ENCODE measurements at places on chromosomes 7 and 10.
A peak's percentile ranks its signal among the peaks of the same experiment; 100 is the strongest.

DNA sequence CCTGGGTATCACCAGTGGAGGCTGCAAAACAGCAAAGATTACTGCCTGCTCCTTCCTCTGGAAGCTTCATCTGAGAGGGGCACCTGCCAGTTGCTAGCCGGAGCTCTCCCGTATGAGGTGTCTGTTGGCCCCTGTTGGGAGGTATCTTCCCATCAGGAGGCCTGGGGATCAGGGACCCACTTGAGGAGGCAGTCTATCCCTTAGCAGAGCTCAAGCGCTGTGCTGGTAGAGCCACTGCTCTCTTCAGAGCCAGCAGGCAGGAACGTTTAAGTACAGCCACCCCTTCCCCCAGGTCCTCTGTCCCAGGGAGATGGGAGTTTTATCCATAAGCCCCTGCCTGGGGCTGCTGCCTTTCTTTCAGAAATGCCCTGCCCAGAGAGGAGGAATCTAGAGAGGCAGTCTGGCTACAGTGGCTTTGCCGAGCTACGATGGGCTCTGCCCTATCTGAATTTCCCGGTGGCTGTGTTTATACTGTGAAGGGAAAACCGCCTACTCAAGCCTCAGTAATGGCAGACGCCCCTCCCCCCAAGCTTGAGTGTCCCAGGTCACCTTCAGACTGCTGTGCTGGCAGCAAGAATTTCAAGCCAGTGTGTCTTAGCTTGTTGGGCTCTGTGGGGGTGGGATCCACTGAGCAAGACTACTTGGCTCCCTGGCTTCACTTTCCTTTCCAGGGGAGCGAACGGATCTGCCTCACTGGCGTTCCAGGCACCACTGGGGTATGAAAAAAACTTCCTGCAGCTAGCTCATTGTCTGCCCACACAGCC, 19.6 kb downstream of the SEMA3E start:
- DNase-seq: no peak

GRCh38 chr7:155763691-155764437, 48.4 kb downstream of the SHH start:
- DNase-seq: no peak

GRCh38 chr7:30771174-30771879, at the start of gene MINDY4:
TSS of gene MINDY4 (plus strand) at chr7:30771417. CDS start at chr7:30771494, 77 bp downstream.
- peak; percentile 88 for DNase-seq

DNA sequence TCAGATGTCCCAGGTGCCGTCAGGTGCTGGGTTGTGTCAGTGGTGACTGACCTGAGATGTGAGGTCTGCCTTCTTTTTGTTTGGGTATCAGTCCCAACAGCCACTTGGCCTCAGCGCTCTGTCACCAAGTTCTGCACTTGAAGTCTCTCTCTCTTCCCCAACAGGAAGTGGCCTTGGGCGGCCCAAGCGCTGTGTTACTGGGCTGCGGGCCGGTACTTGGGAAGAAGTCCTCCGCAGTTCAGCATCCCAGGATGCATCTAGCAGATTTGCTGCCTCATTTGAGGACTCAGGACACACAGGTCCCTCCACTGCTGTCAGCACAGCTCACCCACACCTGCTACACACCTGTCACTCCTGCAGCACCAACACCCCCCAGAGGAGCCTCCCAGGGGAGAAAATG, 40.1 kb downstream of the LYZL2 start:
- DNase-seq: no peak
